Stimulated activated CD4-positive, alpha-beta T cell treated with anti-CD3 and anti-CD28 coated beads, Interleukin-2, amount 100 ng/mL, for 24 hours (primary cell): ENCODE measurements at places on chromosomes 3 and 15.

DNA sequence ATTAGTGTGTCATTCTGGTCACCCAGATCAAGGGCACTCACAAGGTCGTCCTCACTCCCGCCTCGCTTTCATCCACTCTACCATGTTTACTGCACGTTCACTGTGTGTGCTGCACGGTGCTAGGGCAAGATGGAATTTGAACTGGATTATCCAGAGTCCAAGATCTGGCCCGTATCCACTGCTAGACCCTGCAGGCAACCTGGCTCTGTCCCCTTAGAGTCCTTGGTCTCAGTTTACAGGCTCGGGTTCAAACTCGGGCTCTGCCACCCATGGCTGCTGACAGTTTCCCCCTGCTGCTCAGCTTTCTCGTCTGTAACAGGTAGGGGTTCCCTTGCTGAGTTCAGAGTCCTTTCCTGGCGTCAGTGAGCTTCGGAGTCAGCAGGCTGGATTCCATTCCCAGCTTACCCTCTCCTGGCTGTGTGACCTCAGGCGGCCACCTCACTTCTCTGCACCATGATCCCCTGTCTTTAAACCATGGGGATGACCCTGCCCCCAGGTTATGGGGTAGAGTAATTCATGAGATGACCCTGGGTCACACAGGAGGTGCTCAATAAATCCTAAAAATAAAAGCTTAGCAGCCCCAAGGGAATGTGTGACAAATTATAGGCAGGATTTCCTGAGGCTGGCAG, 79.6 kb upstream of the SLC6A6 start:
- no peak for DNase-seq

DNA sequence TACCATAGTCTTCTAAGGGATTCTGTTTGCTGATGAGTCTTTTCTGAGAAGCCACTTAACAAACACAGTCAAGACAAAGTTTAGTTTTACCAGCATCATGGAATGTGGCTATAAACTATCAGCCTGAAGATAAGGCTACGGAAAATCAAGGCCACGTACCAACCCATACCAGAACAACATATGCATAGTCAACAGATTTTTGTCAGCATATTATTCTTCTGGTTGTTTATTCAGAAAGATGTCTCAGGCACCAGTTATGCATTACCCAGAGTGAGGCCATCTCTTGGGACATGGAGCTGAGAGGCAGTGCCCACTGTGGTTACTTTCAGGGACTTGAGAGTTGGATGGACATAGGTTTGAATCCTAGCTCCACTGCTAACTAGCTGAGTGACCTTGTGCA, 60.4 kb downstream of the SOX2 start:
- DNase-seq = no peak

DNA sequence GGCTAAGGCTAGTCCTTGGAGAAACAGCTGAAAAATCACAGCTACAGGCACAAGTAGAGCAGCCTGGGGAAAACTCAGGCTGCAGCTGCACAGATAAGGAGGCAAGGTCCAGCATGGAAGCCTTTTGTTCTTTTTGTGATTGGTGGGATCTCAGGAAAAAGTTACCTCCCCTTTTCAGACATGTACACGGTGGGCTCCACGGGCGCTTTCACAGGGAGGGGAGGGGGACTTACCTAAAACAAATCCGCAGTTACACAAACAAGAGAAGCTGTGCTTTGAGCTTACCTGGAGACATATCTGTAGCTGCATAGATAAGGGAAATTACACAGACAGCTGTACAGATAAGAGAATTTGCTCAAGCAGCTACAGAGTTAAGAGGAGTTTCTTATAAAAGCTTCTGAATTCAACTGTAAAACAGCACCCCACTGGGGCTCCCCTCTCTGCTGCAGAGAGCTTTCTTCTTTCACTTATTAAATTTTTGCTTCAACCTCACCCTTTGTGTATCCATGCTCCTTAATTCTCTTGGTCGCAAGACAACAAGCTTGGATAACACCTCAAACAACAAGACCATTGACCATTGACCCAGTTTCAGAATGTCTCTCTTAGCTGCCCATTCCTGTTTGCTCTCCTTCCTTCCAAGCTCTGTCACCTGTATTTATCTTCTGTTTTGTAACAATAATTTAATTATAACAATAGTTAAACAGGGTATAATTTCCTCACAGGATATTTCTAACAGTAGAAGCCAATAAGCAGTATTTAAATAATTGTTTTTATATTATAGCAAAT, 10.9 kb upstream of the CD200 start:
- DNase-seq = no peak

GRCh38 chr3:39021465-39022285, 30.1 kb downstream of the SCN11A start:
- no peak for DNase-seq
